ENCODE measurements at places on chromosomes 4 and X. TPM values are rescaled to one million over a fixed set of nuclear protein-coding genes. Genes with fewer than 3 reads are reported as not detected.

Gene ADH6
- not detected for total RNA-seq

Gene BEX1
- total RNA-seq, result 19.1 TPM

Gene TCEAL6
- not detected for total RNA-seq

Gene ENPP6
- total RNA-seq, result not detected

Gene WNK3
- 7.0 TPM for total RNA-seq

Gene PGAM4
- total RNA-seq, result not detected

Gene TACR3
- total RNA-seq, result not detected

Gene CTAG2
- not detected for total RNA-seq

Gene FAM9B
- total RNA-seq, result not detected

Gene MAGEA2B
- not detected for total RNA-seq

Gene PRDM5
- 49.9 TPM for total RNA-seq

Gene TBX22
- total RNA-seq, result 24.3 TPM

- peak; percentile 4 for DNase-seq
Measured at GRCh38 chrX:132442691-132443090, 46.1 kb downstream of the MBNL3 start.

DNA sequence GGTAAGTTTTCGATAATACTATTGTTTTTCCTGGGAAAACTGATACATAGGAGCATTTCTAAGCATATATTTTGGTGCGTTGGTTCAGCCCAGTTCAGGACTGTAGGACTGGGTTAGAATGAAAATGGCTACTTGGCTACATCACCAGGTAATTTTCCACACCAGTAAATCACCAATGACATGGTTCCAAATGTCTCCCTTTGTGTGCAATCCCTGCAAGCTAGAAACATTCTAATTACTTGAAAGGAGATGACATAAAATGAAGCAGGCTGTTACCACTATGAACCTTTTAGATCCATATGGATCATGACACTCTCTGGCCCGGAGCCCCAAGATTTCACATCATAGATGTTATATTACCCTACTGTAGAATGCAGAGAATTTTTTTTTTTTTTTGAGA, 577.4 kb upstream of the FTHL17 start:
- DNase-seq, result no peak

DNA sequence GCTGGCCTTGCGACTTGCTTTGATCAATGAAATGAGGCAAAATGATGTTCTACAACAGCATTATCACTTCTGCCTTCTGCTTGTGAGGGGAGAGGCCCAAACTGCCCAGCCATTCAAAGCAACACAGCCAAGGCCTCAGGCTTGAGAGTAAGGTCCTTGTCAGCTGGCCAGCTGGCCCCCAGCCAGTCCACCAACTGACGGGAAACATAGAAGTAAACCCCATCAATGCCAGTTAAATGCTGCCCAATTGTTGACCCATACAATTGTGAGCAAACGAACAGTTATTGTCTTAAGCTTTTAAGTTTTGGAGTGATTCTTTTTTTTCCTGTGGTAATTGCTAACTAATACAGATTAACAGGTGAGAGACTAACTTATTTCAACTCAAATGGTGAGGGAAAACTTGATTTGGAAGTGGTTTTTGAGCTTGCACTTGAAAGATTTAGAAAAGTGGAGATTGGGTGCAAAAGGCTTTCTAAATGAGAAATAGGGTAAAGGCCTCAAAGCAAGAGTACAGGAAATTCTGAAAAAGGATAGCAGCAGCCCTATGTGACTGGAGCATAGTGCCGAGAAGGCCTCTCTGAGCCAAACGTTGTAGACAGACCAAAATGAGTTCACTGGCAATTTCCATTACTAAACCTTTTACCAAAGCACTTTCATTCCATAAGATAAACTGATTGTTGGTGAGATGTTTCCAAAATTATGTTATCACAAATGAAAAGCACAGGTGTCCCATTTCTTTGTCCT, 66.9 kb downstream of the ARHGEF38 start:
- peak; percentile 96 for DNase-seq

GRCh38 chrX:132631579-132632232, 142.9 kb upstream of the MBNL3 start:
- no peak for DNase-seq

GRCh38 chr4:180539284-180539683, 1703.9 kb upstream of the TENM3 start:
- DNase-seq, result no peak

DNA sequence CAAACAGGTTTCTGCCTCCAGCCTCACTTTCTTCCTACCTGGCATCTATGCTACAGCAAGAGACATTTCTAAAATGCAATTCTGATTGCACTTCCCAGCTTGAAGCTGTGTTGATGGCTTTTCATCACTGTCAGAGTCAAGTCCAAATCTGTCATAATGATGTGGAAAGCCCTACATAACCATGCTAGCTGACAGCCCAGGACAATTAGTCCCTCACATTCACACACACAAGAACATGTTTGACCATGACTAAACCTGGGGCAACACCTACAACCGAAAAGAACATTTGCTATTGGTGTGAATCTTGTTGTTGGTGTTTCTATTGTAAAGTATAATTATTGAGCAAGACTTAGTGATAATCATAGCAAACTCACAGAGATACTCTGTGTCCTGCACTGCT, 58.2 kb downstream of the PPM1K start:
- DNase-seq, result no peak

DNA sequence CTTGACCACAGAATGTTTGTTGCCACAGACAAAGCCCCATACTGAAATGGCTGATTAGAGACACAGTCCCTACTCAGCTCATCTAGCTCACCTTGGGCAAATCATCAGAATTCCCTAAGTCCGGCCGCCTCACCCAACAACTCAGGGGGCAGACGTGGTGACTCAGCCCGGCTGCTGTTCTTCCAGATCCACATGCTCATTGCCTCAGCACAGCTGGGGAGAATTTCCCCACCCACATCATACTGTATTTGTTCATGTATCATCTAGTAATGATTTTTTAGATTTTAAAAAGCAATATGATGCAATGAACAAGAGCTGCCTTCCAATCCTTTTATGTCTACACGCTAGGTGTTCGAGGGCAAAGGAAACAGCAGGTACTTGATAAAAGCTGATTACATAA, 333.8 kb upstream of the TENM3 start:
- DNase-seq, result no peak

DNA sequence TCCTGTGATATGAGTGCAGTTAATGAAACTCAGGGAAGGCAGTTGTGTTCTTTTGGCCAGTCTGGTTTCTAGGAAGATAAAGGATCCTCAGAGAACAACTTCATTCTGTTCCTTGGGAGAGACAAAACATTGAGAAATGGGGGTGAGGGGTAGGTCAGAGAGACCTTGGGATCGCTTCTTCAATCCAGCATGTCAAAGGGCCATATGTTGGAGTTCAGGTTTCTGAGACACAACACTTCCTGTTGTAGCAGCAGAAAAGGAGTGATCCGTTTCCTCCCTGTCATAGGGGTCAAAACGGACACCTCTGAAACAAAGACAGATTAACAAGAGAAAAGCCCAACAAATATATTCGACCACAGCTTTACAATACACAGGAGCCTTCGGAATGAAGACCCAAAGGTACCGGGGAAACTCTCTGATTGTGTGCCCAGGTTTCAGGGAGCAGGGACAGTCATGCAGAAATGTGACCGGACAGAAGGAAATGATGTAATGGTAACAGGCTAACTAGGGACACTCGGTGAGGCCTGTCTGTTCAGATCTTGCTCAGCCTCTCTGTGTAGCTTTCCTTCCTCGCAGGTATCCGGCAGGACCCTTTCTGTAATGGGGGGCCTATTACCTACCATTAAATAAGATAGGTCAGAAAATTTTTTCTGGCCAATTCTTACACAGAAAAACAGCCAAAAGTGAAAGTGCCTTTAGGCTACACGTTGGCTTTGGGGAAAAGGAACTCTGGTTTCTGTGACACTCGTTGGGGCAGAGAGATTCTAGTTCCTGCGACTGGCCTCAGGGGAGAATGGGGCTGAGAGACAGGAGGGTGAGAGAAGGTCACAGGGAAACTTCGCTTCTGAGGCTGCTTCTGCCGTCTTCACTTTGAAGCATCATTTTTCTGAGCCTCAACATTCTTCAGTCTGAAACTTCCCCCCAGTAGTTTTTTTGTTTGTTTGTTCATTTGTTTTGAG, 103.3 kb upstream of the TLR3 start:
- DNase-seq, result no peak

GRCh38 chrX:2261831-2262667, 238.7 kb downstream of the DHRSX start:
- DNase-seq, result peak; percentile 96

- no peak for DNase-seq
Measured at GRCh38 chrX:133297284-133297683, 79.1 kb upstream of the TFDP3 start.

GRCh38 chr4:40285692-40286091, 49.4 kb upstream of the CHRNA9 start:
- DNase-seq, result no peak

GRCh38 chr4:67568820-67569219, 10.3 kb downstream of the STAP1 start:
- DNase-seq, result no peak

- no peak for DNase-seq
Measured at GRCh38 chr4:180617196-180617595, 1626.0 kb upstream of the TENM3 start.

- no peak for DNase-seq
Measured at GRCh38 chr4:94226763-94227162, 19.1 kb downstream of the SMARCAD1 start.

- no peak for DNase-seq
Measured at GRCh38 chr4:951594-952468, 19.6 kb downstream of the TMEM175 start.

- DNase-seq, result no peak
Measured at GRCh38 chr4:73103799-73104503, 34.4 kb upstream of the COX18 start.

- DNase-seq, result no peak
Measured at GRCh38 chr4:52012651-52013050, 7.5 kb downstream of the LRRC66 start.

GRCh38 chr4:185518494-185518893, 16.8 kb downstream of the PDLIM3 start:
- DNase-seq, result no peak

GRCh38 chr4:134540588-134540987, 339.0 kb upstream of the PABPC4L start:
- DNase-seq, result no peak

- DNase-seq, result no peak
Measured at GRCh38 chr4:99054428-99054994, 34.1 kb downstream of the ADH5 start.

GRCh38 chr4:151013944-151014343, 1.1 kb downstream of the LRBA start:
- no peak for DNase-seq

- no peak for DNase-seq
Measured at GRCh38 chrX:72713130-72713529, 976 bp downstream of the PHKA1 start.

Measured in thyroid gland (tissue), 4 donors.